ENCODE measurements at places on chromosomes 12 and 14. TPM values are rescaled to one million over a fixed set of nuclear protein-coding genes. Genes with fewer than 3 reads are reported as not detected.

TAS2R50 gene
- 3.1 TPM for total RNA-seq

CRIP2 gene
- total RNA-seq: 191 TPM

ZDHHC22 gene
- 0.16 TPM for total RNA-seq

PLEKHH1 gene
- 0.50 TPM for total RNA-seq

PMCH gene
- not detected for total RNA-seq

IFNG-AS1 gene
- not detected for total RNA-seq

ADCK1 gene
- total RNA-seq: 7.8 TPM

DPY19L2 gene
- 13.9 TPM for total RNA-seq

HIGD1C gene
- total RNA-seq: not detected

ACOT2 gene
- total RNA-seq: 37.7 TPM

Data from osteocyte (in vitro differentiated cells).